ENCODE measurements at places on chromosomes 3 and 15. TPM values are rescaled to one million over a fixed set of nuclear protein-coding genes. Genes with fewer than 3 reads are reported as not detected.

UBA7 gene
- 3.3 TPM for polyA plus RNA-seq

- DNase-seq, result no peak
Measured at GRCh38 chr15:73555080-73555479, 78.1 kb downstream of the NPTN start.

DNA sequence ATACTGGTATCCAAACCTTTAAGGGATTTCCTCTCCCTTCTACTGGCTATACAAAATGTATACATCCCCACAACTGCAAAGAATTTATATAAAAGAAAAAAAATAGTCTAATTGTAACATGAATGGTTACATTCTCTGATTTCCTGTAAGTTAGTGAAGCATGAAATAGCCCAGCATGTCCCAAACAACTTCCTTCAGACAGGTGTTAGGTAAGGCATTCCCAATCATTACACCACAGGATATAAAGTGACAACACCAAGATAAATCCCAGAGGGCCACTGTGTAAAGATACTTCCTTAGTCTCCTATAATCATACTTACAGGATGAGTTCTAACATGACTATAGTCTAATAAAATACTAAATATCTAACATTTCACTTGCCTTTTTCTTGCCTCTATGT, 7.6 kb downstream of the CMTM6 start:
- DNase-seq, result no peak

- no peak for DNase-seq
Measured at GRCh38 chr3:135887220-135887619, 78.3 kb upstream of the PPP2R3A start.

TMED3 gene
- polyA plus RNA-seq, result 65.9 TPM

GRCh38 chr15:93359425-93360131, 270.6 kb upstream of the RGMA start:
- DNase-seq, result no peak

IMPG2 gene
- polyA plus RNA-seq, result 0.05 TPM

DNA sequence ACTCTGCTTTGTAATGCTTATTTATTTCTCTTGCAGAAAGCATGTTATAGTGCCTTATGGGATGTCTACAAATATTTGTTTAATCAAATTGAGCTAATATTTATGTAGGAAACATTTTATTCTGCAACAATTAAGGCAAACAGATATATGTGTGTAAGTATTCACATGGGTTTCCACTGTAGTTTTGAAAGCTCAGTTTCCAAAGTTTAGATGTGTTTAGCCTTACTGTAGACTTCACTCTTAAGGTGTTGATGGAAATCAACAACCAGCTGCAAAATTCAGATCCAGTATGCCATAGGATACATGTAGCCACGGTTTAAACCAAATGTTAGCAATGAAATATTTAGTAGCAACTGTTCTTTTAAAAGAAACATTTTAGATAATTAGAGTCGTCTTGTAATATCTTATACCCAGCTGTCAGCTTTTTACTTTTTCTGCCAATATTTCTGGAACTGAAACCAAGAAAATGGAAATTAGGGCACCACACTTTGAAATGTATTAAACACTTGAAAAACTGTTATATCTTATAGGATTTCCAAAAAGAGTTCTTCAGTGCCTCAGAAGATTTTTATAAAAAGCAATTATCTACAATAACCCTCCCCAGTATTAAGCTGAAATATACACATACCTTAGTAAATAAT, 18.5 kb downstream of the PIK3CA start:
- no peak for DNase-seq
